ENCODE measurements at places on chromosomes 3 and 15. TPM values are rescaled to one million over a fixed set of nuclear protein-coding genes. Genes with fewer than 3 reads are reported as not detected.

DNA sequence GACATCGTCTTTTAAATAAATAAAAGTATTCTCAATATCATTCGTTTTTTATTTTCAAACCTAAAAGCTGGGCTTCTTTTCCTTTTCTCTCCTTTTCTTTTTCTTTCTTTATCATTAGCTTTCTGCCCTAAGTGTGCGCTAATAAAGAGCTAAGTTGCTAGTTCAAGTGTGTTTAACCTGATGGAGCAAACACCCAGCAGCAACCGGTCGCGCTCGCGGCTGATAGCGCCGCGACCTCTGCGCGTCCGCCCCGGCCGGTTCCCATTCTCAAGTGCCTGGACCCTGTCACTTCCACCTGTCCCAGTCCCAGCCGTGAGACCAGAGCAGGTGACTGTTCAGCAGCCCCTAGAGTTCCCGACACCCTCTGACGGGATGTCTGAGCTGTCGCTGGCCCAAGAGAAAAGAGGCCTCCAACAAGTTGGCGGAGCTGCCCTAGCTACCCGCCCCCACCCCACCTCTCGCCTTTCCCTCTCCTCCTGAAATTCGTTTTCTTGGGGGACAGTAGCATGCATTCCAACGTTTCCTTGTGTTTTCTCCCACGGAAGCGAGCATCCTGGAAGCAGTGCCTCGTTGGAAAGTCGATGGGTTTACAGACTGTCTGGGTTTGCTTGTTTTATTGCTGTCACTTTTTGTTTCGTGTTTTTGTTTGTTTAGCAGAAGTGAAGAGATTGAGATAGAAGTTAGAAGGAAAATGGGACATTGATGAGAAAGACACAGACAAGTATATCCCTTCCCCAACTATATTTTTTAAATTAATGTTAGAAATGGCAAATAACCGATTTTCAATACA is 3.1 kb upstream of the MECOM start:
- DNase-seq, result peak; percentile 44

- no peak for DNase-seq
Observed at GRCh38 chr3:47681016-47681415, 100.7 kb downstream of the SMARCC1 start.

DNA sequence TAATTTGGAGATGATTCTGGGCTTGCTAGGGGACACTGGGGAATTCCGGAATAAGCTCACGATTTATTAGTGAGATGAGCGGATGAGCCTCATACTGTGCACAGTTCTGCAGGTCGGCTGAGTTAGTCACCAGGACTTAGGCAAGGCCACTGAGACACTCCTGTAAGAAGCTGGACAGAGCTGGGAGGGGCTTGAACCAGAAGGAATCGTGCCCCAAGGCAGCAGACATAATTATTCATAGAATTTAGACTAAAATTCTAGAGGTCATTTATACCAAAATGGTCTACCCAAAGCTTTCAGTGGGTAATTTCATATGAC is 121.4 kb downstream of the VGLL4 start:
- DNase-seq, result no peak

- no peak for DNase-seq
Observed at GRCh38 chr15:85523530-85523929, 143.1 kb downstream of the AKAP13 start.

GRCh38 chr3:42935472-42935871 is 29.5 kb downstream of the ZNF662 start:
- DNase-seq, result no peak

DNA sequence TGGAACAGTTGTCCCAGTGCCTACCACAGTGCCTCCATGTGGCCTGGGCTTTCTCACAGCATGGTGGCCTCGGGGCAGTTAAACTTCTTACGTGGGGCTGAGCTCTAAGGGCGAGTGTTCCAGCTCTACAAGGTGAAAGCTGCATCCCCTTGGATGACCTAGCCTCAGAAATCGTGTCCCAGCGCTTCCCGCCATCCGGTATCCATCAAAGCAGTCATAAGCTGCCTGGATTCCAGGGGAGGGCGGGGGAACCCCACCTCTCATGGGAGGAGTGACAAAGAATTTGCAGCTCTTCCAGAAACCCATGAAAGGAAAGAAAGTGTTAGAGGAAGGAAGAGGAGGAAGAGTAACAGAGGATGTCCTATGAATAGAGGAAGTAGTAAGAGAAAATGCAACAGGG is 45.8 kb upstream of the CCDC174 start:
- no peak for DNase-seq

GRCh38 chr3:85875589-85875988 is 916.8 kb downstream of the CADM2 start:
- no peak for DNase-seq

GRCh38 chr3:170128259-170128976 is 53.1 kb downstream of the PHC3 start:
- DNase-seq, result no peak

GRCh38 chr3:192449036-192449435 is 278.3 kb downstream of the FGF12 start:
- DNase-seq, result no peak

- DNase-seq, result no peak
Observed at GRCh38 chr15:31272558-31273257, 53.9 kb upstream of the KLF13 start.

- DNase-seq, result no peak
Observed at GRCh38 chr3:136893848-136894443, 31.9 kb downstream of the NCK1 start.

GRCh38 chr3:126621627-126622345 is 33.1 kb downstream of the TXNRD3 start:
- DNase-seq, result no peak

DNA sequence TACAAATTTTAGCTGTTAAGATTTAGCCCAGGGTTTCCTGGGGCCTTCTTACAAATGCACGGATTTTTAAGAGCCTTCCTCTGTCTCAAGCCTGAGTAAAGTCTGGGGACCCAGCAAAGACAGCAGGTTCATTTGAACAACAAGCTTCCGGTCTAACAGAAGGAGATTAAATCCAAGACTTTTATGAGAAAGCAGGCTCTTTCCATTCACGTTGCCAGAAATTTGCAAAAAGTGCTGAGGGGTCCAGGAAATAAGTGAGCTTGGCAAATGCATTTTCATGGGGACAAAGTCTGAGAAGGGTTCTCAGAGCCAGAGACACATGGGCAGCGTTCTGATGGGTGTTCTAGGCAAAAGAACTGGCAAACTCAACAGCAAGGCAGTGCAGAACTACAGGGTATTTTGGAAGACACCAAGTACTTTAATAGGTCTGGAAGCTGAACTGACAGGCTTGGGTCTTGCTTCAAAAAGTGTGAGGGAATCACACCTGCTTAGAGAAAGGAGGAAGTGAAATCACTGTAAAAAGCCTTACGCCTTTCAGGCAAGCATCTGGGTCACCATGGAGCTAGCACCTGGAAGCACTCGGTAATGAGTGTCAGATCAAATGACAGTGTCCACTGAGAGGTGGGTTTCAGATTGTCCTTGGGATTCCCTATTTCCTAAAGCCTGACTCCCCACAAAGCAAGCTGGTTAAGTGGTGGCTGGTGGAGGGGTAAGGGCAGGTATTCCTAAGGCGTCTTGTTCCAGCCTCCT is 115.8 kb upstream of the ARHGEF3 start:
- DNase-seq, result no peak

- no peak for DNase-seq
Observed at GRCh38 chr3:12234192-12234591, 54.7 kb upstream of the PPARG start.

DNA sequence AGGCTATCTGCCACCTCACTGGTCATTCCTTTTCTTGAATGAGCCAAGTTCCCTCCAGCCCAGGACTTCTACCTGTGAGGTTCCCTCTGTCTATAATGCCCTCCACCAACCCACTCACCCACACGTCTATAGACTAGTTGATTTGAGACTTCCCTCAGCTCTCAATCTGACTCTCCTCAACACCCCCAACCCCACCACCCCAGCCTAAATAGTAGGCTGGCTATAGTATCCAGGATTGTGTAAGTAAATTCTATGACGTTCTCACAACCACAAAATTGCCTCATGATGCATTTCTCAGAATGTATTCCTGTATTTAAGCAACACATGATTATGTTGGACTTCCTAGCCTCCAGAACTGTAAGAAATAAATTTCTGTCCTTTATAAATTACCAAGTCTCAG is 2.2 kb downstream of the PLSCR1 start:
- DNase-seq, result no peak

DNA sequence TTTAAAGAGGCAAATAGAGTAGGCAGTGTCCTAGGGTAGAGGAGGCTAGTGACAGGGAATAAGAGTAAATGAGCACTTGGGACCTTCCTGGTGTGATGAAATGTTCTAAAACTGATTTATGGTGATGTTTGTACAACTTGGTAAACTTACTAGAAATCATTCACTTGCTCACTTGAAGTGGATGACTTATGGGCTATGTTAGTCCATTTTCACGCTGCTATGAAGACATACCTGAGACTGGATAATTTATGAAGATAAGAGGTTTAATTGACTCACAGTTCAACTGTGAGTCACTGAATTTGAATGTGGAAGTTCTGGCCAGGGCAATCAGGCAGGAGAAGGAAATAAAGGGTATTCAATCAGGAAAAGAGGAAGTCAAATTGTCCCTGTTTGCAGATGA is 31.7 kb upstream of the DHX36 start:
- DNase-seq, result no peak

DNA sequence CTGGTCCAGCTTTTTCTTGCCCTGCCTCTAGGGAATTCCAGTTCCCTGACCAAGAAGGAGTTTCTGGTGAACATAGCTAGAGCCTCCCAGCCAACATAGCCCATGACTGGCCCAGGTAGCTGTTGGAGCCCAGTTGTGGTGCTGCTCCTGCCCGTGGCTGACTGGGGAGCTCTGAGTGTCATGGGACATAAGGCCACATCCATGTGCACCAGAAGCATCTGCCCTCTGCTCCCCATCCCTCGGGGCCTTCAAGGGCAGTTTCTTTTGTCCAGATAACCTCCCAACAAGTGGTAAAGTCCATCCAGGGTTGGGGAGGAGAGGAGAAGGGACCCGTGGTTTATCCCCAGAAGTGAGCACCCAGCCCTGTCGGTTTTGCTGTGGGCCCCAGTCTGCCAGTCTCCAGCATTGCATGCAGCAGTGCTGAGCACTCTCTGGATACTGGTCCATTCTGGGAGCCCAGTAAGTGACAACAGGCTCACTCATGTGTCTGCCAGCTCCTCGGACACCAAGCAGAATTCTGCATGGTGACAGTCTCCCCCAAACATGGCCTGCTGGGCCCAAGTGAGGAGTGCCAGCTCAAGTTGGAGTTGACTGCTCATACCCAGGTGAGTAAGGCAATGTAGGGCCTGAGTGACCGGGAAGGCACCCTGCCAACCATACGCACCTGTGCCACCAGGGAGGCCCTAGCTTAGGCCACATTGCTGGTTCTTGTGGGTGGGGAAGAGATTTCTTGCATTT is 28.8 kb downstream of the ACAA1 start:
- no peak for DNase-seq

- DNase-seq, result no peak
Observed at GRCh38 chr15:65196637-65197336, 11.6 kb upstream of the CLPX start.

- no peak for DNase-seq
Observed at GRCh38 chr3:58342676-58343075, 10.0 kb downstream of the PXK start.

- DNase-seq, result no peak
Observed at GRCh38 chr3:65919826-65920225, 118.9 kb downstream of the MAGI1 start.

DNA sequence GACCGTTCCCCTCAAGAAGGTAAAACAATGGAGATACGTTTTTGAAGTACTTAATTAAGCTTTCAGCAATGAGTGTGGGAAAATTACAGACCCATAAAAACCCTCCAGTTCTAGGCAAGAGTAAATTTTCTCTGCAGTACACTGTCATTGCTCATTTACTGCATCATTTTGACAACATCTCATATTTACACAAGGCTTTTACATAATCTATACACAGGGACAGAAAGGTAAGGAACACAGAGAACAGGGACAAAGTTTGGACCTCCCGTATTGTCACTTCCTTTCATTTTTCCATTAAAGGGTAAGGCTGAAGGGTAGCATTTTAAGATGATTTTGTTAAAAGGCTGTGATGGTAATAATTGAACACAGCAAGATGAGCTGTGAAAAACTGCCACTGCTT is 7.4 kb upstream of the HGD start:
- no peak for DNase-seq

DNA sequence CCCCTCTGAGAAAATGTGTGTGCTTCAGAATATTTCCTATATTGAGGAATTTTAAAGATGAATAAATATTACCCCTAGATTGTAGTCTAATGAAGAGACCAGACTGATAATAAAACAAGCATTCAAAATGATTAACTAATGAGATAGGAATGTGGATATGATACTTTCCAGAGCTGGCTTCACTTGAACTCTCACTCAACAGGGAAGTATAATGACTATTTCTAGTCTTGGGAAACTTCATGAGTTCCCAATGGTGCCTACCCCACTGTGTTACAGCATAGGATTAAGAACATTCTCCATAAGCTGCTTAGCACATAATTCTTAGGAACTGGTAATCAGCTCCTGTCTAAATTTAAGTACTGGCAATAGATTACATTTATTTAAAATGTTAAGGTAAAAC is 261.5 kb upstream of the ZNF385D start:
- DNase-seq, result no peak

DNA sequence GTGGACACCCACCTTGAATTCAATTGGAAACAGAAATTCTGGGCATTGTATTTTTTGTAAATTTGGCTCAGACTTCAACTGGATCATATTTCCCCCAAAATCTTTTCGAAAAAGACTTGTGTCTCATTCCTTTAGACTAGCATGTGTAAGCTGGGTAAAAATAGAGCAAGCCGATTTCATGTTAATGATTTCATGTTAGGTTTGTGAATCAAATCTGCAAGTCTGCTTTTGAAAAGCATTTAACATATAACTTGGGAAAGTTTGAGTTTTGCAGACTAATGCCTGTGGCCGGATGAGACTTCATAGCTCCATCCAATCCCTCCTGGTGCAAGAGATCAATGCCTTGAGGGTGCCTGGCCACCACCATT is 64.5 kb downstream of the FLNB start:
- DNase-seq, result no peak

TM4SF18 gene
- polyA plus RNA-seq, result 32.7 TPM

TP53BP1 gene
- polyA plus RNA-seq, result 67.7 TPM

PCCB gene
- polyA plus RNA-seq, result 74.2 TPM

LRRIQ4 gene
- 0.16 TPM for polyA plus RNA-seq

STRC gene
- polyA plus RNA-seq, result 0.35 TPM

CAPN3 gene
- polyA plus RNA-seq, result 29.1 TPM

MAPKBP1 gene
- polyA plus RNA-seq, result 15.5 TPM

ANKRD34C gene
- 0.08 TPM for polyA plus RNA-seq

CNTN4 gene
- polyA plus RNA-seq, result 35.1 TPM

EPHB1 gene
- polyA plus RNA-seq, result 5.5 TPM

LTF gene
- polyA plus RNA-seq, result 2.1 TPM

SNX22 gene
- polyA plus RNA-seq, result 1.6 TPM

GHSR gene
- polyA plus RNA-seq, result not detected

ATG7 gene
- polyA plus RNA-seq, result 24.8 TPM

PLSCR2 gene
- polyA plus RNA-seq, result 1.5 TPM

TUSC7 gene
- not detected for polyA plus RNA-seq

EFCC1 gene
- 2.9 TPM for polyA plus RNA-seq

TMEM207 gene
- 15.9 TPM for polyA plus RNA-seq

PEX11A gene
- polyA plus RNA-seq, result 22.1 TPM

ACTRT3 gene
- 5.1 TPM for polyA plus RNA-seq

VILL gene
- polyA plus RNA-seq, result 11.6 TPM

CCDC39 gene
- 5.1 TPM for polyA plus RNA-seq
